ENCODE measurements at places on chromosomes 11 and 22.

GRCh38 chr22:36086170-36086490 lies 57.5 kb upstream of the RBFOX2 start:
- no peak for DNase-seq

- peak; percentile 40 for DNase-seq
These were observed 7.4 kb upstream of the GNAZ start for GRCh38 chr22:23062616-23063538.

- no peak for DNase-seq
These were observed 9.1 kb downstream of the PRODH start for GRCh38 chr22:18927020-18927419.

DNA sequence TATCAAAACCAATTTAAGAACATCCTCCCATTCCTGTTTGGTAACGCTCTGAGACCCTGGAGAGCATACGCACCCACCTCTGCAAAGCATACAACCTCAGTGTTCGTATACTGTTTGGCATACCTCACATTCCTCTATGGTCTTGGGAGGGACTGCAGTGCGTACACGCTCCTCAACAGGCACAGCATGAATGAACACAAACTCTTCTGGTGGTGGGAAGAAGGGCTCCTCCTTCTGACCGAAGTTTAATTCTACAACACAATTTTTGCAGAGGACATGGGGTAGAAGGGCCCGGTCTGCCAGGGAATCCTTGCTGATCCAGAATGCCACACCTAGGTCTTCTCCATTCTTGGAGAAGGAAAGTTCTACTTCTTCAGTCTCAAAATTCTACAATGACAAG lies 5.3 kb downstream of the HNRNPUL2 start:
- DNase-seq: peak; percentile 24

DNA sequence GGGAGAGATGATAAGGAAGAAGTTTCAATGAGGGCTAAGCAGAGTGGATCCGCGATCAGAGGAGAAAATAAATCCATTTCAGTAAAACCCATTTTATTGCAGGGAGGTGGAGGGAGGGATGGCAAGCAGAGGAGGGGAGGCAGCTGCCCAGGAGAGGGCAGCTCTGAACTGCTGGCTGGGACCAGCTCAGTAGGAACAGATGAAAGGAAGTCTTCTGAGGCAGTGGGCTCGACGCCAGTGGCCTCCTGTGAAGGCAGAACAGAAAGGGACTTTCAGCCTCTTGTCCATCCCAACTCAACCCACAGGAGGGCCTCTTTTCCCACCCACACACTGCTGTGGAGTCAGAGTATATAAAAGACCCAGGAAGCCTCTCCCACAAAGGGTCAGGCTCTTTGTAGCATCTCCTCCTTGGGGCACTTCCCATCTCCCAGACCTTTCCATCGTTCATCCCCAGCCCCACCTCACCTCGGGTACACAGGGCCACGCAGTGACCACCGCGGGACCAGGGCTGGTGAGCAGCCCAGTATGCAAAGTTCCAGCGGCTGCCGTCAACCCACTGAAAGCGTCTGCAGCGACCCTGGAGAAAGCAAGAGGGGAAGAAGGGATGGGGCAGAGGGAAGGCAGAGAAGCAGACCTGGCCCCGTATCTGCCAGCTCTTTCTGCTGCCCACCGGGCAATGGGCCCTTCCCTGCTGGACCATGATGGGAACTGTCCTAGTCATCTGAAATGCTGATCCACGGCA lies 3.0 kb downstream of the PRG2 start:
- no peak for DNase-seq

Data from CD8-positive, alpha-beta T cell (primary cell).